ENCODE measurements at places on chromosomes 3 and 15.

DNA sequence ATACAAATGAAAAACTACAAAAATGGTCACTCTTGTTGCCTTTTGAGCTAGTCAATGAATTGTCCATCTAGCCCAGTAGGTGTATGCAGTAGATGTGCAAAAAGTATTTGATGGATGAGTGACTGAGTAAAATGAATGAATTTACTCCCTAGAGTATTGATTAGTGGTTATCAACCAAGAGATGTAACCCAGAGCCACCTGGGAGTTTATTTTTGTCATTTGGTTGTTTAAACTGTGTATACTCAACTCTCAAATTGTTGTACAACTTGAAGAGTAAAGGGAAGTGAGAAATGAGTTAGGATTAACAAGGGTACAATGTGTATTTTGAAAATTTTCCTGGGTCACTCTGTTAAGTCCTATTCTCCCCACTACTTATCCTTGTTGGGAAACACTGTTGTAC is 124.1 kb upstream of the TMCO5A start:
- no peak for DNase-seq

- DNase-seq, result no peak
Observed at GRCh38 chr15:76936671-76937070, 5.1 kb downstream of the RCN2 start.

GRCh38 chr3:66397745-66398144 is 103.1 kb downstream of the LRIG1 start:
- no peak for DNase-seq

DNA sequence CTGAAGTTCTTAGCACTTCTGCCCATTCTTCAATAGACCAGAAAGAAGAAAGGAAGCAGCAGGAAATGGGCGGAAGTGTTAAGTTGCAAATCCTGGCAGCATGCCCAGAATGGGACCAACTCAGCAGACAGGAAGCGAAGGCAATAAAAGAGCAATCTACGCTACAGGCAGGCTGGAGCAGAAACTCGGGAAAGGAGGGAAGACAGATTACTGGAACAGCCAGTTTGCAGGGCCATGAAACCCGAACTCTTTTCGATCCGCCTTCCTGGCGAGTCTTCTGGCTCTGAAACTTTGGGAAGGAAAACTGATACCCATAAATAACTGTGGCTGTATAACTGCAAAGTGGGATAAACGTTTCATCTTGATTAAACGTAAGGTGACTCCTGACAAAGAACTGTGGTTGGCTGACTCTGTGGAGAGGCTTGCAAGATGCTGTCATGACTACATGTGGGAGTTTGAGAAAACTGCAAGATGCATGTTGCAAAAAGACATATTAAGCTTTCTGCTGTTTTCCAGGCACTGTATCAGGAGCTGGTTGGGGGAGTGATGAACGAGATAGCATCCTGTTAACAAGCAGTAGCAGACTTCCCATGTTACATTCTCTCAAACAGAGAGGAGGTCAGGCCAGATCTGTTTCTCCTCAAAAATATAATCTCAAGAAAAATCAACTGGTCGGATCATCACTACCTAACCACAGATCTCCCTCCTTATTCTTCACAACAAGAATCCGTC is 67.8 kb downstream of the FMN1 start:
- DNase-seq, result peak; percentile 80

Measured in central memory CD4-positive, alpha-beta T cell (primary cell).